ENCODE measurements at places on chromosomes 1 and 21.

- DNase-seq = no peak
Measured at GRCh38 chr1:176531036-176531435, 68.1 kb downstream of the PAPPA2 start.

DNA sequence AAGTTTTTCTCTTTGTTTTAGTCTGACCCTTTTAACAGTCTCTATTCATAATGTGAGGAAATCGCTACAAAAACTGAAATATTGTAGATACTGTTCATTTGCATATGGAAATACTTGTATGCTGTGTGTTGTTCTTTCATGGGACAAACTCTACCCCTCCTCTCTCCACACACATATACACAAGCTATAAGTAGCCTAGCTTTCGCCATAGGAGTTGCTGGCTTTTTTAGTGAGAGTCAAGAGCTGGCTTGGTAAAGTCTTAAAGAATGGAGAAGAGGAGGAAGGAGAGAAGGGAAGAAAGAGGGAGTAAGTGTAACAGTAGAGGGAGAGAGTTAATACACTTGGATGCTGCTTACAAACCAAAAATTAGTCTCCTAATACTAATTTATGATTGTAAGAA, 115.6 kb downstream of the RABGAP1L start:
- no peak for DNase-seq

DNA sequence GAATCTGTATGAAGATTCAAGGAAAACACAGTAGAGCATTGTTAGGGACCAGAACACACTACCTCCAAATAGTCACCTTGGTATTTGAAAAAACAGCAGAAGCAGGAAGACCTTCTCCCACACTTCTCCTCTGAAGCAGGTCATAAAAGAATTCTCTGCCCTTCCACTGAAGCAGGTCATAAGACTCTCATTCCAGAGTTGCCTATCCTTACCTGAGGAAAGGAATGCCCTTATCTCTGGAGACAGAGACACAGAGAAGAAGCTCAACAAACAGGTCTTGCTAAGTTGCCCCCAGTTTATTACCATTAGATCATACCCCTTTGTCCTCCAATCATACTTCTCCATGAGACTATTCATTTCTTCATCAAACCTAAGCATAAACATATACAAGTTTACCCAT, 225.8 kb upstream of the TNR start:
- no peak for DNase-seq

GRCh38 chr1:180633057-180634056, 1.5 kb downstream of the XPR1 start:
- DNase-seq = no peak

DNA sequence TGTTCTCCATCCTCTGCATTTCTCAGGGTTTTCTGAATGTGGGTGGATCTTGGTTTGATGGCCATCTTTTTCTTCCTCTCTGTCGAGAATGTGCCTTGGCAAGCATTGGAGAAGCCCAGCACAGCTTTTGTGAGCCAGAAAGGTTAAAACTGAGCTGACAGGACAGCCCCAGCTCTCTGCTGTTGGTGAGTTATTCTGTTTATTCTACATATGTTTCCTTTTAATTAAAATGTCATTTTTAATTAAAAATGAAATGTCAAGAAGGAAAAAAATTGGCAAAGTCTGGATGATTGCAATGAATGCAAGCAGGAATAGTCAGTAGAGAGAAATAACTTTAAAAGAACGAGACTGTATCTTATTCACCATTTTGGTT, 325.8 kb downstream of the PTBP2 start:
- no peak for DNase-seq

- no peak for DNase-seq
Measured at GRCh38 chr1:32208891-32209328, at the start of gene DCDC2B. Gene DCDC2B (plus strand): TSS chr1:32209089. CDS start chr1:32209094, 5 bp downstream.

DNA sequence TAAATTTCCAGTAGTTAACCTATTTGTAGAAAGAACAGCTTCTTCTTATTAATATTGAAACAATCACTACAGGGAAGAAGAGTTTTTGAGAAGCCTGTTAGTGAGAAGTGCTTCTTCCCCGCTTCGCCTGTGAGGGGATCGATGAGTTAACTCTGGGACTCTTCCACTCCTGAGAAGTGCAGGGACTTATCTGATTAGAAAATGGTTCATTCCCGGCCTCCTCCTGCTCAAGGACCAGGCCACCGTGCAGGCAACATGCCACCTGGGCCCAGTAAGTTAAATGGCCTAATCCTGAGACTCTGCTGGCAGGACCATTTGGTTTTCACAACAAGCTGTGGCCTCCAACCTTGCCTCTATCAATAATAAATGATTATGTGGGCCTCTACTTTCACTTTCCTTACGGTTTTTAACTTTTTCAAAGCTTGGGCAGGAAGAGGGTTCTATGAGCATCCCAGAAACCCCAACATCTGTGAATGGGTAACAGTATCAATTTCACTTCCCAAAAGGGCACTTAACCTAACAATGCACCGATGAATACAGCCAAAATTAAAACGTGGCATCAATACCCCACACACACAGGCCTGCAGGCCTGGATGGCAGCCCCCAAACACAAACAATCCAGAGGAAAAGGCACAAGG, 33.1 kb downstream of the SIPA1L2 start:
- DNase-seq = no peak

GRCh38 chr1:150234566-150235293, 1.2 kb downstream of the ANP32E start:
- DNase-seq = peak; percentile 84

- DNase-seq = no peak
Measured at GRCh38 chr1:42966688-42967612, 8.3 kb upstream of the SLC2A1 start.

DNA sequence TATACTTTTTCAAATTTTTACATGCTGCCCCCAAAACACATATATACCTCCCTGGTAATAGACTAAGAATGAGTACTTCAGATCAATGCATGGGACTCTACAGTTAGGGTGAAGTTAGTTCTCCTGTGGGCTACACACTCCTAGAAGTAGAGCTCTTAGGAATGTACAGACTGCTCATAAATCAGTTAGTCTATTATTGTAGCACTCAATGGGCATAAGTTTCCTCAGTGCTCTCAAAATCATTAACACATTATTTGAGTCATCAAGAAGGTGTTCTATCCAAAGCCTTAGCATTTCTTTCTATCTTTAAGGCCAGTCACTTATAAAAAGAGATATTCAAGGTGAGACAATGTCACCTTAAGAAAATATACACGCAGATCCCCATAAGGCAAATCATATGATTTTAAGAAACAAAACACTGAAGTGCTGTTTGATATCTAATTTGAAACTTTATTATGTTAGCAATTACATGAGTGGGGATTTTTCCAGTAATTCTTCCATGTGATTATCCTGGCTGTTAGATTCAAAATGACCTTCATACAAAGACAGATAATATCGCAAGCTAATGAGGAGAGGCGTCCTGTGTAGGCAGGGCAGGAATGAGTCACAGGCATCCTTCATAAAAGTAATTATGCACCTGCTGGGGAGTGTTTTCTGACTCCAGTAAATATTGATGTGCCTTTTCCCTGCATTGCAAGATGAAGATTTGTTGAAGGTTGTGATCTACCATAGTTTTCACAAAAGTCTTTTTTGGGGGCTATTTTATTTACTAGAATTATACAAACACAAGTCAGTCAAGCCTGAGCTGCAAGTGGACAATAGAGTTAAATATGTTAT, 167.2 kb upstream of the ATP1B1 start:
- DNase-seq = no peak

- DNase-seq = no peak
Measured at GRCh38 chr21:35597750-35598339, 462.5 kb downstream of the SETD4 start.

- no peak for DNase-seq
Measured at GRCh38 chr1:41574842-41575241, 90.4 kb upstream of the EDN2 start.

DNA sequence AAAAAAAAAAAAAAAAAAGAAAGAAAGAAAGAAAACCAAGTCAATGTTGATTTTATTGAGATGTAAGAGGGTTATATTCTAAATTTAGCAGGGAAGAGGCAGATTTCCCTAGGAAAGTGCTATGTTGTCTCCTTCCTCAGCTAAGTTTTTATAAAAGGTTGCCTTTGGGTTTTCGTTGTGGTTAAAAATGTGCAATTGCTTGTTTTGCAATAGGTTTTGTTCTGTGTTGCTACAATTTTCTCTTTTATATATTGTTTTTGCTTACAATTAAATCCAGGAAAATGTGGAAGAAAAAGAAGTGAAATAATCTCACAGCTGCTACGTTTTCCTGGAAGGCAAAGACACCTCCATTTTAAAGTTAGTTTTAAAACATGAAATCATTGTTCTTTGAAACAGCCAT, 136.7 kb upstream of the C1orf105 start:
- no peak for DNase-seq

- no peak for DNase-seq
Measured at GRCh38 chr1:31624731-31625514, 7.4 kb downstream of the HCRTR1 start.

GRCh38 chr1:80535466-80535865, 1265.3 kb upstream of the ADGRL2 start:
- no peak for DNase-seq

GRCh38 chr21:26800001-26800400, 45.2 kb downstream of the ADAMTS1 start:
- DNase-seq = no peak

- DNase-seq = no peak
Measured at GRCh38 chr1:42348498-42348897, 13.5 kb upstream of the FOXJ3 start.

DNA sequence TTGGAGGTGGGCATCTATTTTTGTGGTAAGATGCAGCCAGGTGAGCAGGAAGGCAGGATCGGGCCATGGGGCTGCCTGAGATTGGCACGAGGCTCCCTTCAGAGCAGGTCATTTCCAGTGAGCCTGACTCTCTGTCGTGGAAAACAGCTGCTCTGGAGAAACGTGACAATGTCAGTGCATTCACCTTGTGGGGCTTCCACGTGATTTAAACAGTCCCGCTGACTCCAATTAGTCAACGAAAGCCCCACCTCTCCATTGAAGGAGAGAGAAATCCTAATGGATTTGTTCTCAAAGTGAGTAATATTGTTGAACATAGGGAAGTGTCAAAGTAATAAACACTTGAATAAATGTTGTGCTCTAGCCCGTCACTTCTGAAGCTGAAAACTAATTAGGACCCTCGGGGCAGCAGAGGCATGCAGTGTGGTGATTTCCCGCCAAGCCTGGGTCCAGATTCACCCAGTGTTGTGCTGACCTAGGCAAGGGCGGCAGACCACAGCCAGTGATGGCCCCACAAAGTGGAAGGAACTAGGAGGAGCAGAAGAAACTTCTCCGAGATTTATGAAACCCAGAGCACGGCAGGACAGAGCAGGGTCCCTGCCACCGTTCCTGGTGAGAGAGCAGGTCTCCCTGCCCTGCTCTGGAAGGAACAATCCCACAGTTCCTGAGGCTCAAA, 172.5 kb upstream of the C1orf174 start:
- no peak for DNase-seq

- peak; percentile 27 for DNase-seq
Measured at GRCh38 chr1:208654241-208654640, 410.1 kb upstream of the PLXNA2 start.

- no peak for DNase-seq
Measured at GRCh38 chr1:236067854-236068454, 3.1 kb upstream of the NID1 start.

DNA sequence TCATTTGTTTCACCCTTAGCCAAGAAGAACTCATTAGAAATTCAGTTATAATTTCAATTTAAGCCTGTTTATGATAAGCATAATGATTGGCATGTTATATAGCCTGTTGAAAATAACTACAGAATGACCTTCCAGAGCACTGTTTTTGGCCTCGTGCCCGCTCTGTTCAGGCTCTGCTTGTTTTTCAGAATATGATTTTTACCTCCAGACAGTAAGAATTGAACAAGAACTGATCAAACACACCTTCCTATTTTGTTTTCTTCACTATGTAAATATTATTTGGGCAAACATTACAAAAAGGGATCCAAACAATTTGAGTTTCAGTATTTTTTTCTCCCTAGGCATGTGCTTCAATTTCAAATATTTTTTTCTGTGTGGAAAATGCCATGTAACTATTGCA, 48.1 kb upstream of the ANGPTL1 start:
- DNase-seq = no peak

DNA sequence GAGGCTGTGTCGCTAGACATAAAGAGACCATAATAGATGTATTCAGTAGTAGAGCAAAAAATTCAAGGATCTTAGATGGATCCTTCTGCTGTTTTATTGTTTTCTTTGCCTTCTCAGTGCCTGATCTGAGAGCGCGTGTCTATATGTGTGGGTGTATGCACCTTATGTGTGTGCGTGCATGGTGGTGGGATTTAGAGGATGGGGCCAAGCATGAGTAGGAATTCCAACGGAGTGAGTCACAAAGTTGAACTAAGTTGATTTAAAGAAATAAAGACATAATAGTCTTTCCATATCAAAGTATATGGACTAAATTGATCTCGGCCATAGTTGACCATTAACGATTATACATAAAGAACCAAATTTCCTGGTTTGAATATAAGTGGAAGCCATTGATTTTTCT, 178.7 kb downstream of the CYYR1 start:
- DNase-seq = no peak

GRCh38 chr1:2248127-2248826, 20.2 kb downstream of the SKI start:
- DNase-seq = no peak

GRCh38 chr1:84165601-84166000, 21.5 kb downstream of the PRKACB start:
- DNase-seq = no peak

GRCh38 chr1:96912248-96912647, 190.7 kb downstream of the PTBP2 start:
- DNase-seq = no peak
